ENCODE measurements at places on chromosomes 16 and 17.

DNA sequence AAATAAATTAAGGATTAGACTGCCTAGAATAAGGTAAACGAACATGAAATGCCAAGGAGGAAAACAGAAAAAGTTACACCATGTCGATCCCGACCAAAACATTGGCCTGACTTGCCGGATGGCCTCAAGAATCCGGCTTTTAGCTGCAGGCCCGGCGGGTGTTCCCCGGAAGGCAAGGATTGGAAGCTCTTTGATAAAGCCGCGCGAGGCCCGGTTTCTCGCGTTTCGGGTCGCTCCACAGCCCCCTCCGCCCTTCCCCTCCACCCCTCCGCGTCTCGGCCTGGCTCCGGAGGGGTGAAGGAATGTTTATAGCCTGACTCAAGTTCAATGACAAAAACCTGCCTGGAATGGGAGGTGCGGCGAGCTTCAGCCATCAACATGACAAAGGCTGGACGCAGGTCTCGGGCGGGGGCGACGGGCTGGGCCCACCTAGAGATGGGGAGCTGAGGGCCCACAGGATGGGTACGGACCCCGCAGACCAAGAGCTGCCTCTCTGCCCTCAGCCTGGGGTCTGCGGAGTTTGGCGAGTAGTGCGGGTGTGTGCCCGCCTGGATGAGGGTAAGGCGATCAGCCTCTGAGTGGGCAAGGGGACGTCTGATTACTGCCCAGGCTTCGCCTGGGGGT, 2.6 kb downstream of the PRAC1 start:
- DNase-seq, result peak; percentile 38
- no peaks in the 10 kb centered on the region for H3K36me3 ChIP-seq
- no peak overlapping the region for H3K27ac ChIP-seq
- no peak overlapping the region for H3K4me3 ChIP-seq

GRCh38 chr17:37147301-37147812, 198.6 kb downstream of the AATF start:
- H3K36me3 ChIP-seq, result no peaks in the 10 kb centered on the region
- H3K4me1 ChIP-seq, result no peaks in the 10 kb centered on the region
- no peak for DNase-seq
- H3K27ac ChIP-seq, result no peak overlapping the region
- H3K4me3 ChIP-seq, result no peak overlapping the region

GRCh38 chr17:30326809-30327208, 7.0 kb downstream of the TMIGD1 start:
- no peak overlapping the region for H3K4me3 ChIP-seq
- no peaks in the 10 kb centered on the region for H3K4me1 ChIP-seq
- H3K36me3 ChIP-seq, result no peaks in the 10 kb centered on the region
- no peak for DNase-seq
- no peak overlapping the region for H3K27ac ChIP-seq

GRCh38 chr16:21611198-21611555, 11.8 kb downstream of the METTL9 start:
- DNase-seq, result no peak
- H3K4me1 ChIP-seq, result peaks cover 6% of the 10 kb centered on the region
- no peaks in the 10 kb centered on the region for H3K36me3 ChIP-seq
- no peak overlapping the region for H3K4me3 ChIP-seq
- no peak overlapping the region for H3K27ac ChIP-seq

DNA sequence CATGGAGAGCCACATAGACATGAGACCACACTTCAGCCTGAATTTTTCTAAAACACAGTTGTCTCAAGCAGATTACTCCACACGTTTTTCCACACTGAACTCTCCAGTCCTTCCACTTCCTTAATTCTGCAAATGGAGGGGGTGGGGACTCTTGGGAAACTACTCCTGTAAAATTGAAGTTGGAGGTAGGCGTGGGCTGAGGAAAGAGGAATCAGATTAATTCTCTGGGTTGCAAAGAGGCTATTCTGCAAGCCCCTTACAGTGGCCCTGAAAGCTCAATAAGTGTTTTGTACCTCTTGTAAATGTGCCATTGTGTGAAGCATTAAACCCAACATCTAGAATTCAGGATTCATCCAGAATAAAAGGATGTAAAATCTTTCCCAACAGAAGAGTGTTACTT, 9.6 kb downstream of the MARVELD3 start:
- H3K36me3 ChIP-seq, result no peaks in the 10 kb centered on the region
- H3K27ac ChIP-seq, result no peak overlapping the region
- no peak overlapping the region for H3K4me3 ChIP-seq
- no peaks in the 10 kb centered on the region for H3K27me3 ChIP-seq
- no peaks in the 10 kb centered on the region for H3K4me1 ChIP-seq

DNA sequence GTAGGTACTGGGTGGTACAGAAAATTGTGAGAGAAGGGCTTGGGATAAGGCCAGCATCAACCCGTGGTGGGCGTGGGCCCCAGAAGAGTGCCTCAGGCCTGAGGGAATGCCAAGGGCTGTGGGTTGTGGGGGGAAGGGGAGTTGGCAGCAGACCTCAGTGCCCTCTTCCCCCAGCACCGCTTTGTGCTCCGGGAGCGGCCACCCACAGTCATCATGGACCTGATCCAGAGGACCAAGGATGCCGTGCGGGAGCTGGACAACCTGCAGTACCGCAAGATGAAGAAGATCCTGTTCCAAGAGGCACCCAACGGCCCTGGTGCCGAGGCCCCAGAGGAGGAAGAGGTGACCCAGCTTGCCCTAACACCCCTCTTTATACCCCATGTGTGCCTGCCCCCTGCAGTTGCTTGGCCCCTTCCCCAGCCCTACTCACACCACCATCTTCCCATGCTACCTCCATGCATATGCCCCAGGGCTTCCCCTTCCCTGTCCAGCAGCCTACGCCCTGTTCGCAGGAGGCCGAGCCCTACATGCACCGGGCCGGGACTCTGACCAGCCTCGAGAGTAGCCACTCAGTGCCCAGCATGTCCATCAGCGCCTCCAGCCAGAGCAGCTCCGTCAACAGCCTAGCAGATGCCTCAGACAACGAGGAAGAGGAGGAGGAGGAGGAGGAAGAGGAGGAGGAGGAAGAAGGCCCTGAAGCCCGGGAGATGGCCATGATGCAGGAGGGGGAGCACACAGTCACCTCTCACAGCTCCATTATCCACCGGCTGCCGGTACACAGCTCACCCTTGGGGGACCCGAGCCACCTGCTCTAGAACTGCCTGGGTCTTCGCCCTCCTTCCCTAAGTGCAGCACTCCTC, 9.1 kb downstream of the TAOK2 start:
- no peak overlapping the region for H3K4me3 ChIP-seq
- no peak overlapping the region for H3K27ac ChIP-seq
- no peaks in the 10 kb centered on the region for H3K4me1 ChIP-seq
- DNase-seq, result no peak
- H3K27me3 ChIP-seq, result no peaks in the 10 kb centered on the region
- H3K36me3 ChIP-seq, result peaks cover 39% of the 10 kb centered on the region

DNA sequence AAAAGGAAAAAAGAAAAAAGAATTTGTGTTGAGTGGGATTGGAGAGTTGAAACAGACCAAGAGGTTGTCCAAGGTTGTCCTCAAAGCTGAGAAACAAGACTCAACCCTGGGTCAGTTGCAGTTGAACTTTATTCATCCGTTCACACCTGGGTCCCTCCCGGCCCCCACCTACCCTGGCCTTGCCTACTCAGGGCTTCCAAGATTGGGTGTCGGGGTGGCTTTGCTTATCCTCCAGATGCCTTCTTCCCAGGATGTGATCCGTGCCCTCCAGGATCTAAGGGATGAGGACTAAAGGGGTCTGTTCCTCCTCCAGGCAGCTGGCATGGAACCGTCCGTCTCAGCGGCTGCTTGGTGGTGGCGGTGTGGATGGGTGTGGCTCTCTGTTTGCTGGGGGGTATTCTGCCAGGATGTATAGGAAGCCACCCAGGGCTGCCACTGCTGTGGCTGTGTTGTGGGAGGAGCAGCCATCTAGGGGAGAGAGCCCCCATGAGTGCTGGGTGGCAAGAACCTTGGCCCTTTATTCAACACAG, 10.3 kb upstream of the NAGPA start:
- no peak overlapping the region for H3K27ac ChIP-seq

- peak overlapping the region; percentile 7 for H3K27ac ChIP-seq
- H3K36me3 ChIP-seq, result no peaks in the 10 kb centered on the region
- H3K4me3 ChIP-seq, result no peak overlapping the region
- H3K27me3 ChIP-seq, result no peaks in the 10 kb centered on the region
- DNase-seq, result peak; percentile 12
- H3K4me1 ChIP-seq, result peaks cover 7% of the 10 kb centered on the region
These were observed 44.8 kb downstream of the PITPNC1 start for GRCh38 chr17:67421869-67422273.

DNA sequence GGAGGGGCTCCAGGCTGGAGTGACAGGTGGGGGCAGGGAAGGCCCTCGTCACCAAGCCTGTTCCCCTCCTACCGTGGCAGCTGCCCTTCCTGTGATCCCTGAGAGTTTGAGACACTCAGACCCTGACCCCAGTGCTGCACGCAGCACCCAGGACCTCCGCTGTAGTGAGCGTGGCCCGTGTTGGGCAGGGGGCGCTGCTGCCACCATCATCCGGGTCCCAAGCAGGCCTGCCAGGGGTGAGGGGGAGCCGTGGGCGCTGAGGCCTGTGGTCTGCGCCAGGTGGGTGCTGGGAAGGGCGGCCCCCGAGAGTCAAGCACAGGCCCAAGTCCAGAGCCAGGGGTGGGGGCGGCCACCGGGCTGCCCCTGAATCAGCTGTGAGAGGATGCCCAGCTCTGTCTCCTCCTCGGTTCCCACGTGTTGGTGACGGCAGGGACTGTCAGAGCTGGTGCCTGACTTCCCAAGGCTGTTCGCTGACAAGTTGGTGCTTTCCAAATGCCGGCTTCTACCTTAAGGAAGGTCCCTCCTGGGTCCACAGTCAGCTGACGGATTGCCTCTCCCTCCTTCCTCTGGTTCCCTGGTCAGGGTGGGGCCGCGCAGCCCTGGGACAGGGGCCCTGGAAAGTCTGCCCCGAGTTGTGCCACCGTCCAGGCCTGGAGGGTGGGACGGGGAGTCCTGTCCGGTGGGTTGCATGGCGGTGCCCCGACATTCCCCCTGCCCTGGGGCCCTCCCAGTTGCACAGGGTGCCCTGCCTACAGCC, 31.1 kb downstream of the TPSG1 start:
- no peaks in the 10 kb centered on the region for H3K4me1 ChIP-seq
- H3K4me3 ChIP-seq, result no peak overlapping the region
- no peak overlapping the region for H3K27ac ChIP-seq
- DNase-seq, result no peak
- H3K36me3 ChIP-seq, result no peaks in the 10 kb centered on the region
